ENCODE measurements at places on chromosomes 12 and 14. TPM values are rescaled to one million over a fixed set of nuclear protein-coding genes. Genes with fewer than 3 reads are reported as not detected.

The GPRC5A gene
- 0.09 TPM for total RNA-seq

The BMP4 gene
- 12.2 TPM for total RNA-seq

The GEMIN2 gene
- 39.1 TPM for total RNA-seq

DNA sequence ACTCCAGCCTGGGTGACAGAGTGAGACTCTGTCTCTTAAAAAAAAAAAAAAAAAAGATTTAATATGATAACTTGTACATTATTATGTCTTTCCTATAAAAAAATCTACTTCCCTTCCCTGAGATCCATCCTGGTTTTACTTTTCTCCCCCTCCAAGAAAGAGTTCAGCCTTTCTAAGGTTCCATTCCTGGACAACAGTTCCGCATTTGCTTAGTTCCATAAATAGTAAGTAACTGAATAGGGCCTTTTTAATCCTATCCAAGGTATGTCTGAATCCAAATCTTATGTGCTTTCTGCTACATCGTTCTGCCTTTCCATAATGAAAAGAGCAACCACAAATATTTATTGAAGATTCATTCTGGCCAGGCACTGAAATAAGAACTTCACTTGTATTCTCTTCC lies 187.8 kb downstream of the DACT1 start:
- DNase-seq, result no peak

DNA sequence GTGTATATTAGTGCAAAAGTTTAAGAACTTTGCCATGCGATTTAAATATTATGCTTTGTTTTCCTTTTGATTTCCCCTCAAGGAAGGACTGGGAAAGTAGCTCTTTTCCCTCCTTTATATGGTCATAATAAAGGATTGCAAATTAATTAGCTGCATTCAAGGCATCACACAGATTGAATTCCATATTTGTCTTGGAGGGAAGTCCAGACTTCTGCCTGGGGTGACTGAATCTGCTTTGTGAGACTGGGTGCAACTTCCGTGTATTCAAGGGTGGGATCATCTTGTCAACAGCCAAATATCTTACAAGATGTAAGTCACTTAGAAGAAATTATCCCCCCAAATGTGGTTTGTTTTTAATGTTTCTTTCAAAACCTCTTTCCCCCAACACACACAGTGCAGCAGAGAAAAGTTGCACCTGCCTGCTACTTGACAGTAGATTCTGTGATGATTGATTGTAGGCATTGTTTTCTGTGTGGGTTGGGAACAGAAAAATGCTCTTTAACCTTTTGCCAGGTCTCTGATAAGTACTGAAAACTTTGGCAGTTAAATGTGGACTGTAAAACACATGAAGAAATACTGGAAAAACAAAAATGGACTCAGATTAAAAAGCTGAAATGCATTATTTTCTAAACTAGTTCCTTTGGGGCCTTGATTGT lies 28.4 kb downstream of the STK38L start:
- DNase-seq, result no peak

DNA sequence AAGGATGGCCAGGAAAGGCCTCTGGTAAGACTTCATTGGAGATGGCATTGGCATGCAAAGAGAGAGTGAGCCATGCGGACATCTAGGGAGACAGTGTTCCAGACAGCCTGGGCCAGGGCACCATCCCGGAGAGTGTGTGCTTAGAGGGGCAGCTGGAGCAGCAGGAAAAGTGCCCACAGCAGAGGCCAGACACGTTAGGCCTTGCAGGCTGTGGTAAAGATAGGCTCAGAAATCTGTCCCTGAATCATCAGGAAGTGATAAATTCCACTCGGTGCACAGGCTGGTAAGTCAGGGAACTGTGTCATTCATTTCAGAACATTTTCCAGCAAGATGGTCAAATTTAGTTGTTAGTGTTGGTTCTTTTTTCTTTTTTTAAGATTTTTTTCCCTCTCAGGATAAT lies 8.8 kb downstream of the GALNT16 start:
- DNase-seq, result no peak

- DNase-seq, result no peak
Measured at GRCh38 chr14:102910442-102910841, 12.0 kb upstream of the AMN start.

- no peak for DNase-seq
Measured at GRCh38 chr12:66321435-66321834, 19.1 kb downstream of the HELB start.

All from H9 (cell line).